ENCODE measurements at places on chromosomes 3 and 15. TPM values are rescaled to one million over a fixed set of nuclear protein-coding genes. Genes with fewer than 3 reads are reported as not detected.

Gene CFAP92
- 0.95 TPM for total RNA-seq

Gene VGLL4
- 31.8 TPM for total RNA-seq

Gene PRKCD
- total RNA-seq, result 19.3 TPM

DNA sequence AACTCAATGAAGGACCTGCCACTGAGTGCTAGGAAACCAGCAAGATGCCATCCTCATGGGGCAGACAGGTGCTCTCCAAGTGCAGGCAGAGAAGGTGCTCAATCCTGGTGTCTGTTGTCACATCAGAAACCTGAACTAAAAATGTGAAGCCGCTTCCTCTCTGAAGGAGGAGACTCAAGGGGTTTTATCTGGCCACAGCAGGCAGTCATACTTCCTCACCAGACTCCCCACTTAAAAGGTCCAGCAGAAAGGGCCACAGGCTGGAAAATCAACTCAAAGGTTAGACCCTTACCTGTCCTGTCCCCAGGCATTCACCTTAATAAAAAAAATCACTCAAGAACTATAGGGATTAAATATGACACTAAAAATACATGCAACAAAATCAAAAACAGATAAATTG is 4.8 kb downstream of the CCDC12 start:
- no peak for DNase-seq

- no peaks in the 10 kb centered on the region for H3K27me3 ChIP-seq
- peaks cover 10% of the 10 kb centered on the region for H3K4me1 ChIP-seq
- no peaks in the 10 kb centered on the region for H3K36me3 ChIP-seq
- DNase-seq, result no peak
- H3K27ac ChIP-seq, result no peak overlapping the region
These were observed 13.6 kb upstream of the GP9 start for GRCh38 chr3:129046732-129047552.

DNA sequence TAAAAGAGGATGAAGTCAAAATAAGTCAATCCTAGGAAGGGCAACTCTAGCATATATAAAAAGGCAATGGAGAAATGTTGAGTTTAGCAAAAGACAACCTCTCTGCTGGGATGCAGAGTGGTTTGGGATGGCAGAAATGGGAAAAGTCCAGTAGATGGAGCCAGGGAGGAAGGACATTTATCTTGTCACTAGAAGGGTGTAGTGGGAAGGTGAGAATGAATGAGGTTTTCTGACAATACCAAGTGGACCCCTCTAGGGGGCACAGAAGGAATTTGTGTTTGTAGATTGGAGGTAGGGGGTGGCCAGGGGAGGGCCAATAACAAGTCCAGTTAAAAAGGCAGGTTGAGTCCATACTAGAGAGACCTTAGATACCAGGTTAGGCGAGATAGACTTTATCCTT is 80.0 kb downstream of the THSD4 start:
- no peak overlapping the region for H3K27ac ChIP-seq
- H3K27me3 ChIP-seq, result no peaks in the 10 kb centered on the region
- DNase-seq, result no peak
- H3K4me3 ChIP-seq, result no peak overlapping the region
- no peaks in the 10 kb centered on the region for H3K4me1 ChIP-seq
- H3K36me3 ChIP-seq, result no peaks in the 10 kb centered on the region

DNA sequence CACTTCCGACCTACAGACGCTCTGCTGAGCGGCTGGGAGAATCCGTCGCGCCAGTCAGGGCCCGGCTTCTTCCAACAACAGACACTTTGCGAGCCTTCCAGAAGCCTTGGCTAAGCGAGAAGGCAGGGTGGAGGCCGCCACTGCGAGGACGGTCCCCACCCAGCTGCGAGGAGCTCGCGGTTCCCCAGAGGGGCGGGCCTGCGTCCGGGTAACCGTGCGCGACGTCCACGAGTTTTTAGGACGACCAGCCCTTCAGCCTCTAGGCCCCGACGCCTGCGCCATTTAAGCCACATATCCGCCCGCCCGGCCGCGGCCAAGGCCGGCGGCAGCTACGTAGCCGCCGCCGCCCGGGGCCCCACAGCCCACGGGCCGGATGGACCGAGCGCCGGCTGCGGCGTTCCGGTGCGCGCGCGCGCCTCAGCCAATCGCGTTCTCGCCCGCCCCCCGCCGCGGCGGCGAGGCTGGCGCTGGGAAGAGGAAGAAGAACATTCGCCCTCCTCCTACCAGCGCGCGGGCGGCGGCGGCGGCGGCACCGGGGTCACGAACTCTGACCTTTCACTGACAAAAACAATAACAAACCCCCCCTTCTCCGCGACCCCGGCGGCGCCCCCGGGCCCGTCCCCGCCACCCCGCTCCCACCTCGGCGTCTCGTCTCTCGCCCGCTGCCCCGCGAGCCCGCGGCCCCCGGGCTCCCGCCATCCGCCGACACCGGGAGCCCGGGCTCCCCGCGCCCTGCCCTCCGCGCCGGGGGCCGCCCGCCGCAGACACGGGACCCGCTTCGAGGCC is at the start of gene NR2C2:
Gene NR2C2 (plus strand): TSS at position 484 of the 786 bp plus-strand sequence. CDS start 56,332 bp downstream, outside the sequence.
- H3K4me3 ChIP-seq, result peak within 1 kb of the TSS; percentile 94
- peak; percentile 54 for DNase-seq
- peaks cover 32% of the 10 kb centered on the region for H3K36me3 ChIP-seq
- peak within 1 kb of the TSS; percentile 100 for H3K27ac ChIP-seq

- H3K4me1 ChIP-seq, result no peaks in the 10 kb centered on the region
- H3K27me3 ChIP-seq, result no peaks in the 10 kb centered on the region
- peak overlapping the region; percentile 72 for H3K4me3 ChIP-seq
These were observed 10.4 kb downstream of the NR2F2 start for GRCh38 chr15:96340598-96341512.

- H3K27ac ChIP-seq, result no peak overlapping the region
- DNase-seq, result no peak
- H3K4me3 ChIP-seq, result no peak overlapping the region
- no peaks in the 10 kb centered on the region for H3K27me3 ChIP-seq
These were observed 156.3 kb downstream of the KBTBD8 start for GRCh38 chr3:67154429-67154828.

- DNase-seq, result no peak
- H3K36me3 ChIP-seq, result no peaks in the 10 kb centered on the region
- H3K27ac ChIP-seq, result no peak overlapping the region
- no peaks in the 10 kb centered on the region for H3K4me1 ChIP-seq
These were observed 76.7 kb downstream of the FEM1B start for GRCh38 chr15:68354268-68354667.

DNA sequence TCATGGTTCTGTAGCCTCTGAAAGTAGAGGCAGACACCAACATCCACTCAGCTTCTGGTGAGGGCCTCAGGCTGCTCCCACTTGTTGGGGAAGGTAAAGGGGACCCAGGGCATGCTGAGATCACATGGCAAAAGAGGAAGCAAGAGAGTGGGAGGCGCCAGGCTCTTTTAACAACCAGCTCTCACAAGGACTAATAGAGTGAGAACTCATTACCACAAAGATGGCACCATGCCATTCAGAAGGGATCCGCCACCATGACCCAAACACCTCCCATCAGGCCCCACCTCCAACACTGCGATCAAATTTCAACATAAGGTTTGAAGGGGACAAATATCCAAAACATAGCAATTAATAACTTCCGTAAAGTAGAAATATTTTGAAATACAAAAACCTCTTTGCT is 192.3 kb downstream of the OCA2 start:
- H3K36me3 ChIP-seq, result no peaks in the 10 kb centered on the region
- no peak overlapping the region for H3K4me3 ChIP-seq
- H3K27ac ChIP-seq, result no peak overlapping the region
- no peaks in the 10 kb centered on the region for H3K27me3 ChIP-seq
- DNase-seq, result no peak

DNA sequence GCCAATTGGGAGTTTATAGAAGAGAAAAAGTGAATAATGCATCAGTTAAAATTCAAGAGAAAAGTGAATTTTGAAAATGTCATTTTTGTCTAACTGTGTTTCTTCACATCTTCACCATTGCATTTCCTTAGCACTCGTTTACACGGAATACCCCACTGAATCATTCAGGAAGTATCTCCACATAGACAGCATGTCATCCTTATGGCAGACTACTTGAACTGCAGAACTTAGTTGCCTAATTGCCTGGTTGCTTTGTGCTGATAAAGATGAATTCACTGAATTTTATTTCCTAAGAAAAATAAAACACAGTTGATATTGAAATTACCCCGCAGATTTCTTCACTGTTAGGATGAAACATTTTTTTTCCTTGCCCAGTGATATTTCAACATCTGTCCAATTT is 627.1 kb downstream of the ROBO1 start:
- H3K27me3 ChIP-seq, result no peaks in the 10 kb centered on the region
- no peak for DNase-seq
- no peaks in the 10 kb centered on the region for H3K4me1 ChIP-seq
- H3K36me3 ChIP-seq, result no peaks in the 10 kb centered on the region
- H3K27ac ChIP-seq, result no peak overlapping the region

DNA sequence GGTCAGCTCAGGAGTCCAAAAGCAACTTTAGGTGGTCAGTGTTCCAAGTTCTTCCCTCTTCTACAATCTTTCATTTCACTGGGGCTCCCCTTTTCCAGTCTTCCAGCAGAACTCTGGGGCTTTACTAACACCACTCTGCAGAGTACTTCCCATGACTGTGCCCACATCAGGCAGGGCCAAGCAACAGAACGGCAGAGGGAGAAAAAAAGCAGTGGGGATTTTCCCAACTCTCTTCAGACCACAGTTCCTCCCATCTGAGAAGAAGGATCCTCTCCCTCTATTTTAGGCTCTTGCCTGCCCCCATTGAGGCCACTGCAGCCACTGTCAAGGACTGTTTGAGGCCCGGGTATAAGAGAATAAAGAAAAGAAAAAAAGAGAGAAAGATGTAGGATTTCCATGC is 70.7 kb downstream of the TTBK2 start:
- DNase-seq, result no peak
- peaks cover 6% of the 10 kb centered on the region for H3K4me1 ChIP-seq
- H3K36me3 ChIP-seq, result peaks cover 7% of the 10 kb centered on the region
- H3K4me3 ChIP-seq, result no peak overlapping the region

DNA sequence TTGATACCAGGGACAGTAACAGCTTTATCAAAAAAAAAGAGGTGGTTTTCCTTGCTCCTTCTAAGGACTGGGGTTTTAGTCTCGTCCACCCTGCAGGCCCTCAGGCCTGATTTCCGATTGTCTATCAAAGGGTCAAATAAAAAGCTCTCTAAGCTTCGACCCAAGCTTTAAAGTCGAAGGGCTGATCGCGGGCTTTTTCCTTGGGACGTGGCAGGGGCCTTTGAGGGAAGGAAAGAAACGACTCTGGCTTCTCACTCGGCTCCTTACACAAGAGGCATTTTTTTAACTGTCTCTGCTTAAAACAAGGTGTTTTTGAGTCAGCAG is 354 bp upstream of the KLHL24 start:
- peaks cover 15% of the 10 kb centered on the region for H3K4me1 ChIP-seq
- peak overlapping the region; percentile 91 for H3K4me3 ChIP-seq
- H3K27ac ChIP-seq, result peak overlapping the region; percentile 99
